ENCODE measurements at places on chromosomes 5 and 9.

- DNase-seq: no peak
Observed at GRCh38 chr5:97022898-97023297, 87.0 kb downstream of the LNPEP start.

DNA sequence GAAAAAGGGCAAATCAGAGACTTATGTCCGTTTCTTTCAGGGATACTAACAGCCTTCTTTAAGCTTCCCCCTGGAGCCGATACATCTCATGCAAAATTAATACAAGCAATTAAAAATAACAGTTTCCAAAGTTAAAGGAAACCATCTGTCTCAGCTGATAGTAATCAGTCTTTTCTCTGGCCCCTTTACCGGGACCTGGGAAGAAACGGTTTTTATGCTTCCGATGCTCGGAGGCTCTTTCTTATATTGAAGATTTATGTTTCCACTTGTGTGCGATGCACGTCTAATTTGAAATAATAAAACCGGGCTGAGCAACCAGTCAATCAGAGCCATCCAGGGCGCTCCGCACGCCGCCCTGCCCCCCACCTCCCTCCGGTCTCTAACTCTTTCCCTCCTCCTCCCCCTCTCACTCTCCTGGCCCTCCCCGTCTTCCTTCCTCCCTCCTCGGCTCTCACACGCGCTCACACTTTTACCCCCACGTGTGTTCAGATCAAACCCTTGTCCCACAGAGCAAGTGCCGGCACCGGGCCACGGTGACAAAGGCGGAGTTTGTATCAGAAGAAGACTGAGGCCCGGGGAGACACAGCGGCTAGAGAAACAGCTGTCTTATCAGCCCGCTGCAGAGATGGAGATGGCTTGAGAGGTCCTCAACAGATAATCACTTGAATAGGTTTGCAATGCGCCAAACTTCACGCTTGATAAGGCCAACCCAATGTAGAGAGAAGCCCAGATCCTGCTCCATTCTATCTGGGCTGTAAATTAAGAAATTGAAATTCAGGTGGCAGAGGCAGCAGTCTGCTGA lies 5.1 kb upstream of the ELAVL2 start:
- no peak for DNase-seq

DNA sequence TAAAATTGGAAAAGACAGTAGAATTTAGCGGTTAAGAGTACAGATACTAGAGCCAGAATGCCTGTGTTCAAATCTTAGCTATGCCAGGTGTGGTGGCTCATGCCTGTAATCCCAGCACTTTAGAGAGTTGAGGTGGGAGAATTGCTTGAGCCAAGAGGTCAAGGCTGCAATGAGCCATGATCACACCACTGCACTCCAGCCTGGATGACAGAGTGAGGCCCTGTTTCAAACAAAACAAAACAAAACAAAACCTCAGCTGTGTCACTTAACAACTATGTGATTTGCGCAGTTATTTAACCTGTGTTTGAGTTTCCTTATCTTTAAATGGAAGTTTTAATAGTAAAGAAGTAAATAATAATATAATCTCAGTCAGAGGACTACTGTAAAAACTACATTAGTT lies 68.3 kb downstream of the TBCA start:
- DNase-seq: no peak

GRCh38 chr5:68730220-68730978 lies 363.4 kb upstream of the SLC30A5 start:
- DNase-seq: peak; percentile 79

DNA sequence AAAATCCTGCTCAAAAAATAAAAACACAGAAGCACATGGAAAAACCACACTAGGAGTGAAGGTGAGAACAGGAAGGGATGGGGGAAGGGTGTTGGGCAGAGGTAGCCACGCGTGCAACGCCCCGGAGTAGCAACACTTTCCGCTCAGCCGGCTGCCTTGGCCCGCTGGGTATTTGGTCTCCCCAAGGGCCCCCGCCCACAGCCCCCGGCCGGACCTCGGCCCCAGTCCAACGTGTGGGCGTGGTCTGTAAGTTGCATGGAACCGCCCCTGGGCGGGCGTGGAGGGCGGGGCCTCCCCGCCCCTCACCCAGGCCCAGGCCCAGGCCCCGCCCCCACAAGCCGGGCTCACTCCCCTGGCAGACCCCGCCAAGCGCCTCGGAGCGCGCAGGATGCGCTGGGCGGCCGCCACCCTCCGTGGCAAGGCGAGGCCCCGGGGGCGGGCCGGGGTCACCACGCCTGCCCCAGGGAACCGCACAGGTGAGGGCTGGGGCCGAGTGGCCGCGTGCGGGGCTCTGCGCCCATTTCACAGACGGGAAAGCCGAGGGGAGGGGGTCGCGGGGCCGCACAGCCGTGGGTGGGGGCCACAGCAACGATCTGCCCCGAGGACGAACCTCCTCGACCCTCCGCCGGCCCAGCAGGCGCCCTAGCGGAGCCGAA lies at the start of gene SUSD3:
Gene SUSD3, plus strand, starts transcription at position 347 of the 656 bp plus-strand sequence. Its CDS starts 42 bp downstream, at position 389.
- no peak for DNase-seq

DNA sequence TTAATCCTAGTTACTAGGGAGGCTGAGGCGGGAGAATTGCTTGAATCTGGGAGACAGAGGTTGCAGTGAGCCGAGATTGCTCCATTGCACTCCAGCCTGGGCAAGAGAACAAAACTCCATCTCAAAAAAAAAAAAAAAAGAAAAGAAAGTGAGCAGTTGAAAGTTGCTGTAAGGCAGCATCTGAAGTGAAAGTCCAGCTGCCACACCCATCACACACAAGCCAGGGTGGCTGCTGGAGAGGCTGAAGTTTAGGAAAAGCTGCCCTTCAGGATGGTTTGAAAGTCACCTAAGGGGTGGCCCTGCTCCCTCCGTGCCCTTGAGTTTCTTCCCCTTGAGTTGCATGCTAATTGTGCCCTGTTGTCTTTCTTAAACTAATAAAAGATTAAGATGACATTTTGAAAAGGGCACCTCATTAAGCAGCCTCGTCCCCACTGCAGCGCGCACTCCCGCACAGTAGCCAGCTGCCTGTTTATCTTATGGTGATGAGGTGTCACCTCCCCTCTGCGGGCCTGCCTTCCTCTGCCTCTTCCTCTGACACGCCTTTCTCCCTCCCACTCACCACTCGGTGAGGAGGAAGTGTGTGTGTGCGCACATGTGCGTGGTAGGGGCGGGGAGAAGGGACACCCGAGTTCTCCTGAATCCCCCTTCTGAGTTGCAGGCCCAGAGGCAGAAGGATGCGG lies 104.2 kb upstream of the PANK3 start:
- no peak for DNase-seq

- no peak for DNase-seq
Observed at GRCh38 chr5:52895572-52896413, 93.4 kb upstream of the ITGA2 start.

GRCh38 chr9:114889802-114890224 lies 40.6 kb downstream of the TNFSF8 start:
- DNase-seq: peak; percentile 84

GRCh38 chr5:54663866-54664265 lies 146.3 kb downstream of the SNX18 start:
- DNase-seq: no peak

DNA sequence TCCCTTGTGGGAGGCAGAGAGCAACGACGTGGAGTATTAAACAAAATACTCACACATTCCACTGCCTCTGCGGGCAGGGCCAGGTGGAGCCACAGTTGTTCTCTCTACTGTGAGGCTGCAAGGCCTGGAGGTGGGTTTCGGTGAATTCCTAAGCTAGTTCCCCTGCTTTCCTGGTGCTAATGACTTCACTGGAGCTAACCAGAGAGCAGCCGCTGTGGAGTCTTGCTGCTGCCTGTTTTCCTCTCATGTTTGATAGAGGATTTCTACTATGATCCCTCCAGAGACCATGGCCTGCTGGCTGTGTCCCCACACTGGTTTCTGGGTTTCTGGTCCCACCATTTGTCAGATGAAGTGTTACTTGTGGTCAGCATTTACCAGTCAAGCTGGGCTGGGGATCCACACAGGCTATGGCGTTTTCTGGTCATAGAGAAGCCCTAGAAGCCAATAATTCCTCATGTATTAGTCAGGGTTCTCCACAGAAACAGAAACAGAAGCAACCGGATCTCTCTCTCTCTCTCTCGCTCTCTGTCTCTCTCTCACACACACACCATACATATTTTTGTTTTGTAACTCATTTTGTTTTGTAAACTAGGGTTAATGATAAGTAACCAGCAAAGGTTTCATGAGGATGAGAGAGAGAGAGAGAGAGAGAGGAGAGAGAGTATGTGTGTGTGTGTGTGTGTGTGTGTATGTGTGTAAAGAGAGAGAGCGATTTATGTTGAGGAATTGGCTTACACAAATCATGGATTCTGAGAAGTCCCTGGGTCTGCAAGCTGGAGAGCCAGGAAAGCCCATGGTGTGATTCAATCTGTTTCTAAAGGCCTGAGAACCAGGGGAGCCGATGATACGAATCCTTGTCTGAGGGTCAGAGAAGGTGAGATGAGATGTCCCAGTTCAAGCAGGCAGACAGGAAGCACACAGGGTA lies 403.0 kb downstream of the GADD45G start:
- DNase-seq: no peak

- no peak for DNase-seq
Observed at GRCh38 chr9:106644661-106645060, 218.3 kb upstream of the ZNF462 start.

DNA sequence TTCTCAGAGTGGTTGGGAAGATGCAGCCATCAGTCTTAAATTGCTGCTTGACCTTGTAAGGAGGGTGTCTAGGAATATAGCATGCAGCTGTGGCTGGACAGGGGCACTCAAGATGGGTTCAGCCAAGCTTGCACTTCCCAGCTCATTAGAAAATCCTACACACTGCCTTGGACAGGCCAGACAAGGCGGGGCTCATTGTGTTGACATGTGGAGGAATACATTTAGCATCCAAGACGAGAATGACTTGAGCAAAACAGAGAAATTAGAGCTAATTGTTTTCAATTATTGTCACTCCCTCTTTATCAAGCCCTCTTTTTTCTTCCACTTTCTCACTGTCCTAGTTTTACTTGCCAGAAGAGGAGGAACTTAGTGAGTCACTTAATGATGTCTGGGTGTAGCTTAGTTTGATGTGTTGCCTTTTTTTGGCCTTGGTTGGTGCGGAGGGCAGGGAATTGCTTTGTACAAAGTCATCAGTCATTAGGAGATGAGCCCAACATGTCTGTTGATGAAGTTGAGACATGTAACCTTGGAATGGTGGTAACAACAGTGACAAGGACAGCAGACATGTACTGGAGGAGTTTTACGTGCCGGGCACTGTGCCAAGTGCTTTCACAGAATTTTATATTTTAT lies 1219.3 kb upstream of the WWC1 start:
- DNase-seq: no peak

GRCh38 chr5:178644826-178645545 lies 18.1 kb upstream of the CLK4 start:
- DNase-seq: no peak

GRCh38 chr5:80973027-80973426 lies 12.9 kb downstream of the RASGRF2 start:
- no peak for DNase-seq

DNA sequence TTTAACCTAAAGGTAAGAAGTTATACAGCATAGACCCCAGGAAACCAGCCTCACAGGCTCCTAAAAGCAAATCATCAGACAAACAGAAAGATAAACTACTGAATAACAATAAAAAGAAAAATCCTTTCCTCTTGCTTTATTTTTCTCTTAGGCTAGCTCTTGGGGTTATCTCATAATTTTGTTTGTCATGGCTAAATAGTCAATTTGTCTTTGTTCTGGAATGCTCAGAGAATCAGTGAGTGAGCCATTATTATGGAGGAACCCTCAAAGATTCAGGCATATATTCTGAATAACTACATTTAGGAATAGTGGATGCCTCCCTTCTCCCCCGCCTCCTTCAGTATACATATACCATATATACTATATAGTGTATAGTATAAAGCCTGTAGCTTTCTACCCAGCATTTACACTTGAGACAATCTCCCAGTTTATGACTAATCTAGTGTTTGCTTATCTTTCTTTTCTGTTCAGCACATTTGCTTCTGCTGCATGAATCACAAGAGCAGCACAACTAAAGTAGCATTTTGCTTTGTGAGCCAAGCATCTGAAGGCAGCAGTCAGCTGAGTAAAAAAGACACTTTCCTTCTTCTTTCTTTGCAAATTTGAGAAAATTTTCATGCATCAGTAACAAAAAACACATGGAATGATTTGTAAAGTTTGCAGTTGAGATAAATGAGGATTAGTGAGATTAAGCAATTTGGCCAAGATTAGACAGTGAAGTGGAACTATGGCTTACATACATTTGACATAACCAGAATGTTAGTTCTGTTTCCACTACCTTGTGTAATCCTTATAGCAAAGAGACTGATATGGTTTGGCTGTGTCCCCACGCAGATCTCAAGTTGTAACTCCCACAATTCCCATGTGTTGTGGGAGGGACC lies 45.3 kb upstream of the PPP3R2 start:
- DNase-seq: no peak

Measured in esophagus muscularis mucosa (tissue), 4 donors.